Neural progenitor cell (in vitro differentiated cells): ENCODE measurements at places on chromosomes 4 and X. TPM values are rescaled to one million over a fixed set of nuclear protein-coding genes. Genes with fewer than 3 reads are reported as not detected.
A peak's percentile ranks its signal among the peaks of the same experiment; 100 is the strongest.

DNA sequence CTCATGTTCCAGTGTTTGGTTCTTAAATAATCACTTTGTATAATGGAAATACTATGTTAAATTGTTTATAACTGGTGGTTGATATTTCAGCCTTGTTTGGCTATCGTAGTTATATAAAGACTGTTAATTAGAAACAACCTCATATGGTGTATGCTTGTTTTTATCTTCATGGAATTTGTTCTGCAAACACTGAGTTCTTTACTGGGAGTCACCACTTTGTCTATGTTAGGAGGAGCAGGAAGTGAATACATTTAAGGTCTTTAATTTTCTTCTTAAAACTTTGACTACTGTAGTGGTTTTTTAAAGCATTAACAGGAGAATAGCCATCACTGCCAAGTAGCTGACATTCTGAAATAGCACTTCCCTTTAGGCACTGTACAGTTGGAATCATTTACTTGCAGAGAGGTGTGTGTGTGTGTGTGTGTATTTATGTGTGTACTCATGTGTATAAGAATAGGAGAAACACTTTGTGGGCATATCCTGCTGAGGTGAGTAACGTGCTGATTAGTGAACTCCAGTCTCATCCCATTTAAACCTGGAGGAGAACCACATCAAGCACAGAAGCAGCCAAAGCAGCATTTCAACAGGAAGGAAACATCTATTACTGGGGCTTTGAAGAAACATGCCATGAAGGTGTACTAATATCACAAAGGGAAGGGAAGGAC lies 37.8 kb downstream of the TET2 start:
- DNase-seq = no peak
- no peaks in the 10 kb centered on the region for H3K27me3 ChIP-seq
- no peak overlapping the region for H3K4me3 ChIP-seq
- H3K27ac ChIP-seq = no peak overlapping the region
- H3K36me3 ChIP-seq = no peaks in the 10 kb centered on the region
- H3K4me1 ChIP-seq = peaks cover 23% of the 10 kb centered on the region

- H3K27me3 ChIP-seq = no peaks in the 10 kb centered on the region
- no peaks in the 10 kb centered on the region for H3K36me3 ChIP-seq
- H3K4me3 ChIP-seq = no peak overlapping the region
- H3K4me1 ChIP-seq = no peaks in the 10 kb centered on the region
These were observed 425.2 kb downstream of the IDS start for GRCh38 chrX:149079805-149080406.

C4orf51 gene
- total RNA-seq = not detected in 2 replicates

GRCh38 chr4:125979950-125980349 lies 665.2 kb downstream of the FAT4 start:
- no peaks in the 10 kb centered on the region for H3K27me3 ChIP-seq
- no peaks in the 10 kb centered on the region for H3K36me3 ChIP-seq
- no peak for DNase-seq
- no peak overlapping the region for H3K27ac ChIP-seq

DNA sequence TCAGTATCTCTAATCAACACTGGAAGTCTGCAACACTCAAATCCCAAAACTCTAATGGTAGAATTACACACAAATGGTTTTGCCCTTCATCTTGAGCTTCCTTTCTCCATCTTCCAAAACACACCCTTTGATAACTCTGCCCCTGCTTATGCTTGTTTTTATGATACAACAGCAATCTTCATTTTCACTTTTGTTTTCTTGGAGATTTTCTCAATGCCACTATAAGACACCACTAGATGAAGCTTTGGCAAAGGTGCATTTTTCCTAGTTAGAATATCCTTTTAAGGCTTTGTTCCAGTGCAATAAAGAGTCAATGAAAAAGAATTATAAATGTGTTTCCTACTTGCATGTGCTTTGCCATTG lies 472.4 kb upstream of the NWD2 start:
- H3K27ac ChIP-seq = no peak overlapping the region
- H3K4me1 ChIP-seq = no peaks in the 10 kb centered on the region
- H3K27me3 ChIP-seq = no peaks in the 10 kb centered on the region
- no peaks in the 10 kb centered on the region for H3K36me3 ChIP-seq
- no peak for DNase-seq

GRCh38 chr4:97215409-97215941 lies 927.8 kb downstream of the STPG2 start:
- H3K4me3 ChIP-seq = no peak overlapping the region
- DNase-seq = peak; percentile 52
- H3K27ac ChIP-seq = peak overlapping the region; percentile 21
- no peaks in the 10 kb centered on the region for H3K27me3 ChIP-seq
- H3K4me1 ChIP-seq = peaks cover 14% of the 10 kb centered on the region

DNA sequence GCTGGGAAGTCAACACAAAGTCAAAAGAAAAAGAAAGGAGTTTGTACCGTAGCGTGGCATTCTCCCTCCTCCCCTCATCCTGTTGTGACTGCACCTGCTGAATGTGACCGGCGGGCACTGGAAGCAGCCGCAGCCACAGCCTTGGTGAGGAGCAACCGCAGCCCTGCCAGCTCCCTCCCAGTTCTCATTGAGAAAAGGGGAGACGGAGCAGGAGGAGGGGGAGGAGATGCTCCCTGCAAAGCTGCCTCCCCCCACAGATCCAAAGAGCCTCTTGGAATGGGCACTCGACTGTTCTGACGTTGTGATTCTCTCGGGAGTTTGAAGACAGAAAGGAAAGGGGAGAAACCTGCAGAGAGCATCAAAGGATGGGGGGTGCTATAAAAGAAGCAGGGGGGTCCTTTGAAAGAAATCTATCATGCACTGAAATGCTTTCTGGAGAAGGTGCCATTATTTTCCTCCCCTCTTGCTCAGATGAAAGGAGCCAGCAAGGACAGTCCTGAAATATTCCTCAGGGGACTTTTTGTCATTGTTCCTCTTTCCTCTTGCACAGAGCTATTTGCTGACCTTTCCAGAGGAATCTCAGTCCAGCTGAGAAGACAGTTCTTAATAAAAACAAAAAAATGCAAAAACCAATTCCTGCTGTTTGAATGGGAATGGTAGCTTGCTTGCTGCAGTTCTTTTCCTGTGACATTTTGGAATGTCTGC lies 429.7 kb downstream of the MAPK10 start:
- peaks cover 56% of the 10 kb centered on the region for H3K4me1 ChIP-seq
- peak overlapping the region; percentile 32 for H3K4me3 ChIP-seq
- peak; percentile 74 for DNase-seq
- peak overlapping the region; percentile 57 for H3K27ac ChIP-seq
- H3K36me3 ChIP-seq = no peaks in the 10 kb centered on the region

GRCh38 chrX:101028562-101028961 lies 23.3 kb downstream of the TRMT2B start:
- DNase-seq = no peak
- no peaks in the 10 kb centered on the region for H3K36me3 ChIP-seq
- no peaks in the 10 kb centered on the region for H3K4me1 ChIP-seq
- no peak overlapping the region for H3K4me3 ChIP-seq
- H3K27ac ChIP-seq = no peak overlapping the region

PPA2 gene
- 178 and 237 TPM in 2 replicates for total RNA-seq

GRCh38 chr4:161143375-161143774 lies 1020.4 kb downstream of the FSTL5 start:
- no peak overlapping the region for H3K27ac ChIP-seq
- H3K27me3 ChIP-seq = no peaks in the 10 kb centered on the region
- DNase-seq = no peak
- H3K4me3 ChIP-seq = no peak overlapping the region
- H3K36me3 ChIP-seq = no peaks in the 10 kb centered on the region

DNA sequence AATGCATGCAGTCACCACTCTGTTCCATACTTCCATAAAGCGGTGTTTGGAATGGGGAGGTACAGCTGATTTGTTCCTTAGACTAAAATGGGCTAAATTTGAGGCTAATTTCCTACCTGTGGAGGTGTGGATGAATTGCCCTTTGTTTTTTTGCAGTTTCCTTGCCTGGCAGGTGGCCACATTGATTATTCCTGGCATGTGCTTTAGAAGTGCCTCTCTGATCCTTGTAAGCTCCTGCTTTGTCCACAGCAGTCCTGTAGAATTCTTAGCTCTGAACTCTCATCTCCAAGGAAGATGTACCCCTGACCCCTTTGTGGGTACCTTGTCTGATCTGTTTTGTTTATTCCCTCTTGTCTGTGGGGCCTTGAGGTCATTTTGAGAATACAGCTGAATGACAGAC lies 136.8 kb downstream of the ADGRL3 start:
- H3K27me3 ChIP-seq = no peaks in the 10 kb centered on the region
- peaks cover 35% of the 10 kb centered on the region for H3K4me1 ChIP-seq
- DNase-seq = peak; percentile 71
- H3K36me3 ChIP-seq = no peaks in the 10 kb centered on the region
